ENCODE measurements at places on chromosomes 12 and 14.

GRCh38 chr12:52044292-52044983, 6.8 kb upstream of the NR4A1 start:
- peak; percentile 71 for DNase-seq

DNA sequence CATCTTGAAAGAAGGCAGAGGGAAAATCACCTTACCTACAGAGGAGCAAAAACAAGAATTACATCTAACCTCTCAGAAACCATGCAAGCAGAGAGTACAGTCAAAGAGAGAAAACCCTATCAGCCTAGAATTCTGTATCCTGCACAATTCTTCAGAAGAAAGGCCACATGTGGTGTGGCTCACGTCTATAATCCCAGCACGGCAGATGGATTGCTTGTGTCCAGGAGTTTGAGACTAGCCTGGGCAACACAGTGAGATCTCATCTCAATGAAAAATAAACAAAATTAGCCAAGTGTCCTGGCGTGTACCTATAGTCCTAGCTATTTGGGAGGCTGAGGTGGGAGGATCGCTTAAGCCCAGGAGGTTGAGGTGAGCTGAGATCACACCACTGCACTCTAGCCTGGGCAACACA, 48.2 kb downstream of the ATF7 start:
- no peak for DNase-seq

- DNase-seq = no peak
These were observed 18.6 kb upstream of the TDRD9 start for GRCh38 chr14:103909531-103910261.

DNA sequence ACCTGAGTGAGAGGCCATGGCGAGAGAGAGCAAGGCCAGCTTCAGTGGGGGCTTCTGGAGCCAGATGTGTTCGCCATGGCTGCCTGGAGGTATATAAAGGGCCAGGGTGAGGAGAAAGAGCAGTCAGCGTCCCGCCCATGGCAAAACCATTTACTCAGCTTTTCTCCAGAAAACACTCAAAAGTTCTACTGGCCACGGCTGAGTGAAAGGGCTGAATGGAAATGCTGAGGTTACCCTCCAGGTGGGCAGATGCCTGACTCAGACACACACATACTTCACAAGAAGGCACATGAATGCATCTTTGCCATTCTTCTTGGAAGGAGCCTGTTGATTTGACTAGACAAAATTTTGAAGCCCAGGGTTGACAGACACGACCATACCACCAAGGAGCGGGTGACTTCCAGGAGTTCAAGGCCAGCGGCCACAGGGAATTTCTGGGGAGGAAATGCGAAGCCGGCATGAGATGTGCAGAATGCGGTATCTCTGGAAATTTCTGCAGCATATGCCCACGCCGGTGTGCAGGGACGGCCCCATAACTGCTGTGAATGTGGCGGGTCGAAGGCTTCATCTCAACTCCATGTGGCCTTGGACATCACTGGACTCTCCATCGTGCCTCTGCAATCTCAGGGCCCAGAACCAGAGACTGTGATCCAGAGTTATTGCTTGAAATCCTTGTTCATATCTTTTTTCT, at the start of gene IL31:
Gene IL31, minus strand, starts transcription at position 67 of the 691 bp plus-strand sequence. Its CDS starts 49 bp downstream, at position 18.
- no peak for DNase-seq

GRCh38 chr14:36925094-36925493, 247.3 kb downstream of the SLC25A21 start:
- DNase-seq = no peak

DNA sequence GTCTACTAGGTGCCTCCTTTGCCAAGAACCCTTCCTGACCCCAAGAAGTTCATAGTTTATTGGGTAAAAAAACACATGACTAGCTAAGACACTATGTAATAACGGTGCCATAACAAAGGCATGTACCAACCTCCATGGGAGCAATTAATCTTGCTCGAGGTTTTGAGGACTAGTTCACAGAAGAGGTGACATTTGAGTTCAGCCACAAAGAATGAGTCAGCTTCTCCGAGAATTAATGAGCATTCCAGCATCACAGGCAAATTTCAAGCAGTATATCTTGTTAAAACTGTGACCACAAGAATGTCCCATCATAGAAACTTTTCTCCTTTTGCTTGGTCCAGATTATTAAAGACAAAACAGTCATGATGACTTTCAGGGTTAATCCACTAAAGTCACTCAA, 113.0 kb upstream of the RAP1B start:
- DNase-seq = peak; percentile 100

DNA sequence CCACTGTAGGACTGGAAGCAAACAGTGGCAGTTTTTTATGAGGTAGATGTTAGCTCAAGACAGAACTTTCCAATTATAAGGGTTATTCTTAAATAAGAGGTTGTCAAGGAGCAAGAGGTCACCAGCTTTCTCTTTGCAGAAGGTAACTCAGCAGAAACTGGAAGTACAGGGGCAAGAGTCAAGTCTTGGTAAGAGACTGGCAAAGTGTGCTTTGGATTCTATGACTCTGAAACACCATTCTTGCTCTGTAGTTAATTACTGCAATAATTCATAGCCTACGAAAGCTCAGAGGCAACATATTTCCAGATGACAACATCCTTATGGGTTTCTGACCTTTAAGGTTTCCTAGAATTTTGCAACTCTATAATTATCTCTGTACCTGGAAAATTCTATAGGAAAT, 51.3 kb downstream of the RMST start:
- no peak for DNase-seq

DNA sequence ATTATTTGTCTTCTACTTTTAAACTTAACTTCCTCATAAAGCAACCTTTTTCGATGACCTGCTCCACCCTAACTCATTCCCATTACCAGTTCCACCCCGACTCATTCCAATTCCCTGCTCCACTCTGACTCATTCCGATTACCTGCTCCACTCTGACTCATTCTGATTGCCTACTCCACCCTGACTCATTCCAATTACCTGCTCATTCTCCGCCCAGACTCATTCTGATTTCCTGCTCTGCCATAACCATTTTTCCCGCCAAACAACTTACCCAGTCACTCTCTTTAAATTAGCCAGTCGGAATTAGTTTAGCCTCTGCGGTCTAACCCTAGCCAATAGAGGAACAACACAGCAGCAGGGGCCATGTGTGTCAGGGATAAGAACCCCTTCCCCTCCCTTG, 249.1 kb downstream of the DPY19L2 start:
- DNase-seq = no peak

- DNase-seq = peak; percentile 37
These were observed 690 bp upstream of the DTX3 start for GRCh38 chr12:57603815-57604453.

DNA sequence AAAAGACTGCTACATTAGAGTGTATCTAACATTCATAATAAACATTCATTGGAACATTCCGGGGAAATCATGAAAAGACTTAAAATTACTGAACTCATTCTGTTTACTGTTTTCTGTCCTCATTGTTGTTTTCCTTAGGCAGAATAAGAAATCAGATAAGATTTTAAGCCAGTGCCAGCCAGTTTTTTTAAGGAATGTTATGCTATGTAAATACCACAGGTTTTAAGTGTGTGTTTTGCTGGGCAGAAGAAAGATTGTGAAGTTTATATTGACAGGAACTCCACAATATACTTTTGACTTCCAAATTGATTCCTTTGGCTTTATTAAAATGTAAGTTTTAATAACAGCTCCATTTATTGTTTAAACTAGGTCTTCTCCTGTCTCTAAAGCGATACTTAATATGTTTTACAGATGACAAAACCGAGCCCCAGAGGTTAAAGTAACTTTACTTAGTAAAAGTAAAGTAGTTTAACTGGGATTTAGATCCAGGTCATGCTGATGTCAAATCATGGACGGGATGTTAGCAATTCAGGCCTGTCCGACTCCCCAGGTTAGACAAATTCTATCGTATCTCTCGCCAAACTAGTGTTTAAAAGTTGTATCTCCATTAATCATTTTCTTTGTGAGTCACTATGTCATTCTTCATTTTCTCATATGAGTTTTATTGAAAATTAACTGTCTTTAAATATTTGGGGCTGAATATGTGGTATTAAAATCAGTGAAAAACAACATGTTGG, 1.7 kb downstream of the LARP4 start:
- no peak for DNase-seq

- no peak for DNase-seq
These were observed 4.9 kb upstream of the ATP23 start for GRCh38 chr12:57936513-57936883.

GRCh38 chr12:33116284-33116683, 219.7 kb upstream of the PKP2 start:
- DNase-seq = no peak

DNA sequence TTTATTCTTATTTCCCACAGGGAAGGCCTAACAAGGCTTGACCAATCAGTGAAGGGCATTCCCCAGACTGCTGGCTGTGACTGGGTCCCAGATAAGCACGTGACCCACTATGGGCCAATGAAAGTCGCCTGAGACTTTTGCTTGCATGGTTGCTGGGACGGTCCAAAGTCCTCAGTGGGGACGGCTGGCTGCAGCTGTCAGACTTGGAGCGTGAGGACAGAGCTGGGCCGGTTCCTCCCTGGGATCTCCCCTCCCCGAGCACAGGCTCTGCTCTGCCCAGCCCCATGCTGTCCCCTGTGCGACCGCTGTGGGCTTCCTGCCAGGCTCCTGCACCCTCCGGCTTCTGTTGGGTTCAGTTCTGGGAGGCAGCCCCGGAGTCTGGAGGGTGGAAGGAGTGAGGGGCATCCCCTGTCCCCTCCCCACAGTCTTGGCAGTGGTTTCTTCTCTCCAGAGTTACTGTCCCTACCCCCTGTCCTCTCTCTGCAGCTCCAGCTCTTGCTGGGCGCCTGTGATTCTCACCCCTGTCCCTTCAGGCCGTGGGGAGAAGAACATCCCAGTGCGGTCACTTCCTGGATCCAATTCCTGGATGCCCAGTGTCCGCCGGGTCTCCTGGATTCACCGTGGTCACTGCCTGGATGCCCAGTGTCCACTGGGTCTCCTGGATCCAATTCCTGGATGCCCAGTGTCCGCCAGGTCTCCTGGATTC, 50.1 kb downstream of the GALNT9 start:
- DNase-seq = no peak

DNA sequence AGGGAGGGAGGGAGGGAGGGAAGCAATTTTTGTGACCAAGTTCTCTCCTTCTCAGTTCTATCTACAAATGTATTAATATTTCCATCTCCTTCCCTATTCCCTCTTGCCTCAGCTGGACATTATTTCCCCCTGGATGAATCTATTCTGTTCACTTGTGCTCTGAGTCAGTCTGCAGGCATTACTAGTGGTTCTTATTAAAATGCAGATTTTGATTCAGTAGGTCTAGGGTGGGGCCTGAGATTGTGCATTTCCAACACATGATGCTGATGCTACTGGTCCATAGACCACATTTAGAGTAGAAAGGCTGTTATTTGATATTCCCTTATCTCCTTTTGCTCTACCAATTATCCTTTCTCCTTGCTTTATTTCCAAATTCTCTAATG, 40.1 kb upstream of the YAF2 start:
- DNase-seq = no peak

- DNase-seq = no peak
These were observed 284.8 kb upstream of the FBXO33 start for GRCh38 chr14:39716987-39717570.

DNA sequence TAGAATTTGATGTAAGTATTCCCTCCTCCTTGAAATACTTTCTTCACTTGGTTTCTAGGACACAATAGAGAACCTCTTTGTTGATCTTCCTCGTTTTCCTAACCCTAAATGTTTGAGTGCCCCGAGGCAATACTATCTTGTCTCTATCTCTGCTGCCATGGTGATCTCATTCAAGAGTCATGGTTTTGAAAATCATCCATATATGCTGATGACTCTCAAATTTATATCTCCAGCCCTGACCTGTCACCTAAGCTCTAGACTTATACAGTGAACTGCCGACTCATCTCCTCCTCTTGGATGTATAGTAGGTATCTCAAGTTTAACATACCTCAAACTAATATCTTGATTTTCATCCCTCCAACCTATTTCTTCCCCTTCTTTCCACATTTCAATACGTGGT, 71.4 kb downstream of the RIC8B start:
- no peak for DNase-seq

DNA sequence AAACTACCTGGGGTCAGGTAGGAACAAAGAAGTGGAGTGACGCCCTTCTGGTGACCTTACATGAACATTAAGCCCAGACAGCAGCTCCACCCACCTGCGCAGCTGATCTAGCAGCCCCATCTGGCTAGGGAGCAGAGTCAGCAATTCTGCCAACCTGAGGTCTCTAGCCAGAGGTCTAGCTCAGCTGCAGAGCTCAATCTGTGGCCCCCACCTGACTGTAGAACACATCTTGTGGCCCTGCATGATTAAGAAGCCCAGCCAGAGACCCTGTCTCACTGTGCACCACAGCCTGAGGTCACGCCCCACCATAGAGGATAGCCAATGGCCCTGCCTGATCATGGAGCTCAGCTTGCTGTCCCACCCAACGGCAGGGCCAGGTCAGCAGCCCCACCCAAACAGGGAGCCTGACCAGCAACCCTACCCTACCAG, 50.6 kb upstream of the HIGD1C start:
- DNase-seq = no peak

- no peak for DNase-seq
These were observed 27.8 kb downstream of the FBXL14 start for GRCh38 chr12:1566449-1567135.

DNA sequence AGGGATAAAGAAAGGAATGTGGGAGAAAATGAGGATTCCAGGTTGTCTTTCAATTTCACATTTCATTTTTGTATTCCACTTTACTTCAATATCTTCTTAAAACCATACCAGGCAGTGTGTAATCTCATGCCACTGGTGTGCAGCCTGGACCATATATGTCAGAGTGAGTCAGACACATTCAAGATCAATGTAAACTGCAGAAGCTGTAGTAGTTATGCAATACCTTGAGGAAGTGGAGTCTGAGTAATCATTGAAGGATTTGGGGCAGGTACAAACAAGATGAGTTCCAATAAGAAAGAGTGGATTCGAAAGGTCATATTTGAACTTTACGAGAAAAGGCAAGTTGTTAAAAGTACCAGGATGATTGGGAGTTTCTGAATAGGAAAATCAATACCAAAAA, 14.1 kb downstream of the PLCZ1 start:
- DNase-seq = peak; percentile 84

- no peak for DNase-seq
These were observed at the start of gene JPH4 for GRCh38 chr14:23578560-23579310. TSS of gene JPH4 (minus strand) at chr14:23578790. CDS start at chr14:23577453, 1,337 bp downstream.

DNA sequence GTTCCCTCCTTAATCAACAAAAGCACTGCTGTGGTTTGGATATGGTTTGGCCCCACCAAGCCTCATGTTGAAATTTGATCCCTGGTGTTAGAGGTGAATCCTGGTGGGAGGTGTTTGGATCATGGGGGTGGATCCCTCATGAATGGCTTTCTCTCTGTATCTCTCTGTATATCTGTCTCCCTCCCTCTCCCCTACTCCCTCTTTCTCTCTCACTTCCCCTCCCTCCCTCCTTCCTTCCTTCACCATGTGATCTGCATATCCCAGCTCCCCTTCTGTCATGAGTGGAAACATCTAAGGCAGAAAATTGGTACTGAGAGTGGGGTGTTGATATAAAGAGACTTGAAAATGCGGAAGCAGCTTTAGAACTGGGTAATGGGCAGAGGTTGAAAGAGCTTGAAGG, 5.2 kb downstream of the GSKIP start:
- no peak for DNase-seq

- no peak for DNase-seq
These were observed 10.7 kb downstream of the FGF6 start for GRCh38 chr12:4434706-4435425.

- no peak for DNase-seq
These were observed 1322.3 kb upstream of the TMEM132C start for GRCh38 chr12:126944684-126945083.
